ENCODE measurements at places on chromosomes 12 and 14.

GRCh38 chr12:59147791-59148190 lies 227.5 kb upstream of the LRIG3 start:
- DNase-seq = no peak

DNA sequence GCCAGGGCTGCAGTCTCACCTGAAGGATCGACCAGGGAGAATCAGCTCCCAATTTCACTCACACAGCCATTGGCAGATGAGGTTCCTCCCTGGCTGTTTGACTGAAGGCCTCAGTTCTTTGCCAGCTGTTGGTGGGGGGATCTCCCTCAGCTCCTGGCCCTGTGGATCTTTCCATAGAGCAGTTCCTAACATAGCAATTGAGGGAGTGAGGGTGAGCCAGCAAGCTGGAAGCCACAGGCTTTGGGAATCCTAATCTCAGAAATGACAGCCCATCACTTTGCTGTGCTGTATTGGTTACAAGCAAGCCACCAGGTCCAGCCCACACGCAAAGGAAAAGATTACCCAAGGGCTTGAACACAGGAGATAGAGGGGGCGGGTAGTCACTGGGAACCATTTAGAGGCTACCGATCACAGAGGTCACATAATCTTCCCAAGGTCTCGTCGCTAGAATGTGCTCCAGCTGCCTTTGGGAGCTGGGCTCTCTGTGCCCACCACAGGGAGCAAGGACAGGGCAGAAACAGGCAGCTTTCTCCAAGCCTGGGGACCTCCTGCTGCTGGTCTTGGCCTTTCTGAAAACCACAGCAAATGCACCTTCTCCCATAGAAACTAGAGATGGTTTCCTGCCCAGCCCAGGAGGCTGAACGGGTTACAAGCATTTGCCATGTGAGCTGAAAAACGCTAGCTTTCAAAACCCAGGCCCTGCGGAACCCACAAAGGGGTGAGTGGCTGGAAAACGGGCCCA lies 4.6 kb upstream of the OTUB2 start:
- no peak for DNase-seq

DNA sequence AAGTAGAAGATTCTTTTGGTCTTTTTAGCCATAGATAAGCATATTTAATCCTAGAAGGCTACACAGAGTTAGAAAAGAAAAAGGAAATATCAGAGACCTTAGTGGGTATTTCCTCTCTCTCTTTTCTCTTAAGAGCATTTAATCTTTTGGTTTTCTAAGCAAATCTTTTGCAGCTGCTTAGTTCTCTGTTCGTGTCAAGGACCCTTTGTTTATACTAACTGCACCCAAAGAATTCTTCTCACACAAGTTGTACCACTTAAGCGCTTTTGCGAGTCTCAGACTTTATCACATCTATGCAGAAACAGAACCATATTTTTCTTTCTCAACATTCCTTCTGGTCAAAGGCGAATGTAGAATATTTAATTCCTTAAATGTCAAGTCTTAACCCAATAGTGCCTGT lies 17.9 kb upstream of the NID2 start:
- peak; percentile 73 for DNase-seq

DNA sequence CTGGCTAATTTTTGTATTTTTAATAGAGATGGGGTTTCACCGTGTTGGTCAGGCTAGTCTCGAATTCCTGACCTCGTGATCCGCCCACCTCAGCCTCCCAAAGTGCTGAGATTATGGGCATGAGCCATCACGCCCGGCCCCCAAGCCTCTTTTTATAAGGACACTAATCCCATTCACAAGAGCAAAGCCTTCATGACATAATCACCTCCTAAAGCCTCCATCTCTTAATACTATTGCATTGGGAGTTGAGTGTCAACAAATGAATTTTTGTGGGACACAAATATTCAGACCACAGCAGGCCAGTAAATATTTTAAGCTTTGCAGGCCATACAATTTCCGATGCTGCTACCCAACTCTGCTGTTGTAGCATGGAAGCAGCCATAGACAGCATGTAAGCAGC lies 10.9 kb downstream of the RNF212B start:
- DNase-seq = no peak

- no peak for DNase-seq
Observed at GRCh38 chr12:643475-644302, 19.6 kb downstream of the NINJ2 start.

- DNase-seq = peak; percentile 45
Observed at GRCh38 chr12:76311796-76312195, 36.4 kb downstream of the BBS10 start.

DNA sequence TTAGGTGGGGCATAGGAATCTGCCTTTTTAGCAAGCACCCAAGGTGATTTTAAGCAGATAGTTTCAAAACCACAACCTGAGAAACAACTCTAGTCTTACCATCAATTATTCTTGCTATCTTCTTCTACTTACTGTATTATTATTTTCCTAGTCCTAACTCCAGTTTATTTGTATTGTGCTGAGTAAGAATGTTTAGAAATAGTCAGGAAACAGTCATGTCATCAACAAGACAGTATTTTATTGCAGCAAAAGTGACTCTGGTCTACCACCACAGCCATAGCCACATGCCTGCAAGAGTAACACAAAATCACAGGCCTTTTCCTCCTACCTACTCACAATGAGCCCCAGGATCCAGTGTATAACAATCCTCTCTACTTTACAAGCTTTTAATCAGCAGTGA lies 46.3 kb upstream of the FLRT2 start:
- DNase-seq = no peak
